T-cell (primary cell): ENCODE measurements at places on chromosomes 2 and 18.

GRCh38 chr2:113214141-113214540 is 40.4 kb downstream of the PSD4 start:
- DNase-seq: no peak

GRCh38 chr2:45823723-45824206 is 172.3 kb downstream of the PRKCE start:
- DNase-seq: no peak

GRCh38 chr2:5373200-5373599 is 319.0 kb upstream of the SOX11 start:
- DNase-seq: no peak

GRCh38 chr2:79260848-79261247 is 101.3 kb upstream of the REG3A start:
- DNase-seq: no peak

GRCh38 chr18:48813833-48814489 is 136.8 kb downstream of the SMAD7 start:
- DNase-seq: peak; percentile 60

- DNase-seq: no peak
Observed at GRCh38 chr2:70247364-70248180, 856 bp downstream of the TIA1 start.

GRCh38 chr2:158665536-158666302 is 129.4 kb upstream of the DAPL1 start:
- DNase-seq: no peak

DNA sequence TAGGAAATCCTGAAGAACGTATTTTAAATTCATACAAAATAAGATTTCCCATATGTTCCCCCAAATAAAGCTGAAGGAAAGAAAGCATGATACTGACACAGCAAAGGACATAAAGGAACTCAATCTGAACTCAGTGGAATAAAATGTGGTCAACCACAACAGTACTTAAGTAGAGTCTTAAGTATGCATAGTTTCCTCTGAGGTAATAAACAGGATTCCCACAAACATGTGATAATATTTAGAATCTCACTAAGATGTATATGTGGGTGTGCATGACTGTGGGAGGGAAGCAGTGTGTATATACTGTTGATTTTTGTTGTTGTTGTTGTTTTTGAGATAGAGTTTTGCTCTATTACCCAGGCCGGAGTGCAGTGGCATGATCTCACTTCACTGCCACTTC is 69.3 kb downstream of the NOL10 start:
- DNase-seq: no peak

GRCh38 chr2:36982467-36982866 is 16.1 kb upstream of the STRN start:
- DNase-seq: no peak

DNA sequence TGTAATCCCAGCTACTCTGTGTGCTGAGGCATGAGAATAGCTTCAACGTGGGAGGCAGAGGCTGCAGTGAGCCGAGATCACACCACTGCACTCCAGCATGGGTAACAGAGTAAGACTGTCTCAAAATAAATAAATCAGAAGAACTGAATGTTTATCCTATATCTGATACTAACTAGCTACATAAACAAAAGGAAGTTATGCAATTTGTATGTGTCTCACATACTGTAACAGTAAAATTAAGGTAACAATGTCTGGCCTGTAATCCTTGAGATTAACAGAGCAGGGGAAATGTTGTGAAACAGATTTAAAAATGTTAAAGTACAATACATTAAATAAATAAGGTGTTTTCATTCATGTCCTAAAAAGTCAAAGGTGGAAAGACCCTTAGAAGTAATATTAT is 150.8 kb downstream of the MEMO1 start:
- no peak for DNase-seq

GRCh38 chr2:46276642-46277041 is 20.6 kb upstream of the EPAS1 start:
- DNase-seq: no peak

GRCh38 chr2:196503398-196503797 is 136.1 kb upstream of the CCDC150 start:
- DNase-seq: no peak

DNA sequence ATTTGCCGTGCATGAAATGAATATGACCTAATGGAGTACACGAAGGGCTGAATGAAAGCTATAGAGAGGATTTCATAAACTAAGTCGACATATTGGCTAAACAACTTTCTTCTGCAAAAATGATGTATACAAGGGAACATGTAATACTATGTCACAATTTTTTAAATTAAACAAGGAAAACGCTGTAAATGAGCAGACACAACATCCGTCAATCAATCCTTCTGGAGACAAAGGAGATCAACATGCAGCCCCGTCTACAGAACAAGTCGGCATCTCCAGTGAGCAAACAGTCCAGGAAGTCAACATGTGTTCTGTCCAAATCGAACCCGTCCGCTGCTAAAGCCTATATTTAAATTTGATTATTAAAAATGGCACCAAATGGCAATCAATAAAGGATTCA is 180.8 kb downstream of the TCF4 start:
- no peak for DNase-seq

GRCh38 chr2:96344011-96344410 is 8.4 kb downstream of the NCAPH start:
- DNase-seq: peak; percentile 60

DNA sequence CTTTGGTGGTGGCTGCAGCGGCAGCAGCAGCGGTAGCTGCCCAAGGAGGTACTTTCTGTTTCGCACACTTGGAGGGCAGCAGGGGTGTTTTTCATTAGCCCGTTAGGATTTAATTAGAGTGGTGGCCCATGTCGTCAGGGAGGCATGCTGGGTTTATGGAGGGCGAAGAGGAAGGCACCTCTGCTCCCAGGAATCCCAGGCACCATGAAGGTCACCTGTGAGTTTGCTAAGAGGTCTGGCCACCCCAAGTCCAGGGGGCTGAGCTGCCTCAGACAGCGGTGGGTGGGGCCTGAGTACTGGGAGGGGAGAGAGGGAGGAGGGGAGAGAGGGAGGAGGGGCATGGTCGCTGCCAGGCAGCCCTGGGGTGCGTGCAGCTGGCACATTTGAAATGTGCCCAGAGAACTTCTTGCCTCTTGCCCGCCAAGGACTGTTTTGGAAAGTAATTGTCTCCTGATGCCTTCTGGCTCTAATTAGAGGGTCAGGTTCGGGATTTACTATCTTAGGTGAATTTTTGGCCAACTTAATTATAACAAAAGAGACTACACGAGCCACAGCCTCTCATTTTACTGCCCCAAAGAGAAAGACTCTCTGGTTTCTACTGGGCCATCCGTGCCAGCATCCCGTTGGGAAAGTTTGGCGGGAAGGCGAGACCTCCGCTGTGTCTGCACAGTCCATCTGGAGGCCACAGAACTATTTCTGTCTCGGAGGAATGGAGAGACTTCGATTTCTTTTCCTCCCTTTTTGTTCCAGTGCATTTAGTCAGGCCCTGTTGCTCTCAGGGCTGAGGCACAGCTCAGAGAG is 62.0 kb downstream of the GLI2 start:
- DNase-seq: no peak

- DNase-seq: no peak
Observed at GRCh38 chr18:29062921-29063320, 886.0 kb upstream of the CDH2 start.

DNA sequence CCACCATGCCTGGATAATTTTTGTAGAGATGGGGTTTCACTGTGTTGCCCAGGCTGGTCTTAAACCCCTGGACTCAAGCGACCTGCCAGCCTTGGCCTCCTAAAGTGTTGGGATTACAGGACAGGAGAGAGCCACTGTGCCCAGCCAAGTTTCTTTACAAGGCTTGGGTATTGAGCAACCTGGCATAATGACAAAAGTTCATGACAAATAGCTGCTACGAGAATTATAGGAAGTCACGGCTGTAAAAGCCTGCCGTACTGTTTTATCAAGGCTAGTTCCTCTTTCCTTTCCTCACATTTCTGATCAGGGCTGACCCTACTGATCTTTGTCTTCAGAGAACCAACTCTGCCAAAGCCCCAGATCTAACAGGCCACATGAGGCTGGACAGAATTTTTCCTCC is 490.4 kb upstream of the SPRED2 start:
- DNase-seq: no peak
